Osteoblast (primary cell): ENCODE measurements at places on chromosomes 11 and 22. TPM values are rescaled to one million over a fixed set of nuclear protein-coding genes. Genes with fewer than 3 reads are reported as not detected.

The DCDC1 gene
- 1.1 and 2.4 TPM in 2 replicates for total RNA-seq

The CCDC88B gene
- 0.29 and 1.4 TPM in 2 replicates for total RNA-seq

The LSP1 gene
- total RNA-seq = 41.0 and 54.6 TPM in 2 replicates

The PATE4 gene
- total RNA-seq = not detected in 2 replicates

The CHRM1 gene
- under 0.01 TPM in 1 of 2 replicates, not detected in the other for total RNA-seq
